CD4-positive, alpha-beta T cell treated with Interleukin-12 subunit alpha and Interleukin-12 subunit beta, for 1 hour (primary cell): ENCODE measurements at places on chromosomes 13 and 19.

GRCh38 chr13:74256969-74257368 is 122.8 kb upstream of the KLF12 start:
- no peak for DNase-seq

DNA sequence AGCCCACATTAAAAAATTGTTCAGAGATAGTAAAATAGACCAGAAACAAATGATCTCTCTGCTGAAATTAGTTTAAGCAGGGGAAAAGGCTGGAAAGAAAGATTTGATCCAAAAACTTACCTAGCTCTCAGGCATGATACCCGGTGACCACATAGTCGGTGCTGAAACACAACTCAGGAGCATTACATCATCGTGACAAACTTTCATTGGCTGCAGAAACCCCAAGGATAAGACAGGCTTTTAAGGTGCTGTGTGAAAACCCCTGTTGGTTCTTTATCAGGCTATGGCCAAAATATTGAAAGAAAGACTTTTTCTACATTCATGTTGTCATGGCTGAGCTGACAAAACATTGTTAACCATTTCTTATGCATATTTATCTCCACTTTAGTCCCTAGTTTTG is 171.7 kb upstream of the KLF12 start:
- DNase-seq, result no peak

DNA sequence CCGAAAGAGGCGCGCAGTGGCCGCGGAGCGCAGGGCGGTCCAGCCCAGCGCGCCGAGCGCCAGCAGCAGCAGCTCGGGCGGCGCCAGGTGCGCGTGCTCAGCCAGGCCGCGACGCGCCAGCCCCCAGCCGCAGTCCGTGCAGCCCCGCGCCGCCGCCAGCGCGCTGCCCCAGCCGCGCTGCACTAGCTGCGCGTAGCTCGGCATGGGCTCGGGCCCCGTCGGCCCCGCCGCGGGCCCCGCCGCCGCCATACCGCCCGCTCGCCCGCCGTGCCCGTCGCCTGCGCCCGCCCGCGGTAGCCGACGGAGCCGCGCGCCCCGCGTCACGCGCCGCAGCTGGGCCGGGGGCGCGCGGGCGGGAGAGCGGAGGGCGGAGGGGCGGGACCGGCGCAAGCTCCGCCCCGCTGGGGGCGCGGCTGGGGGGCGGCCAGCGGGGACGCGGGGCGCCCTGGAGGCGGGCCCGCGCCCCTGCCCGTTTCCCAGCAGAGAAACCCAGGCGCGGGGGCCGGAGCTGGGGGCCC is at the start of gene CERS1:
TSS of gene CERS1 (minus strand) at position 335 of the 518 bp plus-strand sequence. CDS start at position 249, 86 bp downstream.
- no peak for DNase-seq

DNA sequence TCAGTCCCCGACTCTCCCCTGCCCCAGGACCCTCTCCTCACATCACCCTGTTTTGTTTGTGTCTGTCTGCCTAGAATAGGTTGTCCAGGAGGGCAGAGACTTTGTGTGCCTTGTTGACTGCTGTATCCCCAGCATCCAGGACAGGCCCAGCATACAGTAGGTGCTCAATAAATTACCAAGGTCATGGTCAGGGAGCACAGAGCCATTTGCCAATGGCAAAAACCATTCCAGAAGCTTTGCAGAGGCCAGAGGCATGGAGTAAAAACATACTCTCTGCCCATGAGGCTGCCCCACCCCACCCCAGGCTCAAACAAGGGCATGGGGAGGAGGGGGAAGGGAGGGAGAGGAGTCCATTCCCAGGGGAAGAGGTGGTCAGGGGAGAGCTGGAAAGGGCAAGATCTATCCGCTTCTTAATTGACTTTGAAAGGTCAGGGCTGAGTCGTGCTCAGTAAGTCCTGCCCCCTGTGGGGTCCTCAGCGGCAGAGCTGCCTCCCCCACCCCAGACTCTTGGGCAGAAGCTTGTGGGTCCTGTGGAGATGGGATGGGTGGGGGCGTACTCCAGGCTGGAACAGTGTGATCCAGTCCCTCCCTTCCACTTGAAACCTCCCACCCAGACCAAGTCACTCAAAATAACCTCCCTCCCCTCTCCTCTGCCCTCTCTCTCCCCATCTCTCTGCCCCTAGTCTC is 4.4 kb downstream of the GPR4 start:
- no peak for DNase-seq

- no peak for DNase-seq
Observed at GRCh38 chr13:61664801-61665705, 249.4 kb upstream of the PCDH20 start.

GRCh38 chr13:74036373-74036772 is 97.8 kb downstream of the KLF12 start:
- DNase-seq, result no peak

GRCh38 chr19:8826371-8826770 is 5.7 kb downstream of the ZNF558 start:
- no peak for DNase-seq

GRCh38 chr13:99436686-99437416 is 64.4 kb upstream of the TM9SF2 start:
- peak; percentile 94 for DNase-seq

DNA sequence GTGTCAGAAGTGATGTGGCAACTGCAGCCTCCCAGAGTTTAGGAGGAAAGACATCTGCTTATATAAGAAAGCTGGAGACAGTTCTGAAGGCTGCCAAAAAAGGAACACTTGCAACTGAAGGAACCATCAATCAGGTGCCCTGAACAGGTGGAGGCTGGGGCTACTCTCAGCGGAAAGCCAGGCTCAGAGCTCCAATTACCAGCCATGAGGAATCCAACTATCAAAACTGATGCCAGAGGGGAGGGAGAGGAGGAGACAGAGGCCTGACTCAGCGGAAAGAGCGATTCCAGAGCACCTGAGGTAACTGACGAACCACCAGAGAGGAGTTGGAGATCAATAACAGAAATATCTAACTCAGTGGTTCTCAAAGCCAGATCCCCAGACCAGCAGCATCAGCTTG is 24.3 kb downstream of the LEUTX start:
- no peak for DNase-seq

DNA sequence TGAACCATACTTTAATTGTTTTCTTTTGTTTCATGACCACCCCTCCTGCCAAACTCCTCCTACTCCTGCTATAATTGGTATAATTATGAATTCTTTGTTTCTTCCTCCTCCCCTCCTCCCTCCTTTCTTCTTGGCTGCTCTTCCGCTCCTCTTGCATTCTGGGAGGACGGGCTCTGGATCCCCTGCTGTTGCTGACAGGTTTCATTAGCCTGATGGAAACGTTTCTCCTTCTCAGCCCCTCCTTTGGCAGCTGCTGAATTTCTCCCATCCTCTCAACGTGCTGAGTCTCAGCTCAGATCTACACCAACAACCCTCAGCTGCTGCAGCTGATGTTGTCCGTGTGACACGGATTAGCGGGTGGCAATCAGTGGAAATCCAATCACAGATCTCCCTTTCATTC is 97.1 kb upstream of the UBAC2 start:
- no peak for DNase-seq

- DNase-seq, result peak; percentile 12
Observed at GRCh38 chr13:91399189-91400062, 1.0 kb downstream of the GPC5 start.

GRCh38 chr13:109140479-109141349 is 511.3 kb downstream of the MYO16 start:
- no peak for DNase-seq

DNA sequence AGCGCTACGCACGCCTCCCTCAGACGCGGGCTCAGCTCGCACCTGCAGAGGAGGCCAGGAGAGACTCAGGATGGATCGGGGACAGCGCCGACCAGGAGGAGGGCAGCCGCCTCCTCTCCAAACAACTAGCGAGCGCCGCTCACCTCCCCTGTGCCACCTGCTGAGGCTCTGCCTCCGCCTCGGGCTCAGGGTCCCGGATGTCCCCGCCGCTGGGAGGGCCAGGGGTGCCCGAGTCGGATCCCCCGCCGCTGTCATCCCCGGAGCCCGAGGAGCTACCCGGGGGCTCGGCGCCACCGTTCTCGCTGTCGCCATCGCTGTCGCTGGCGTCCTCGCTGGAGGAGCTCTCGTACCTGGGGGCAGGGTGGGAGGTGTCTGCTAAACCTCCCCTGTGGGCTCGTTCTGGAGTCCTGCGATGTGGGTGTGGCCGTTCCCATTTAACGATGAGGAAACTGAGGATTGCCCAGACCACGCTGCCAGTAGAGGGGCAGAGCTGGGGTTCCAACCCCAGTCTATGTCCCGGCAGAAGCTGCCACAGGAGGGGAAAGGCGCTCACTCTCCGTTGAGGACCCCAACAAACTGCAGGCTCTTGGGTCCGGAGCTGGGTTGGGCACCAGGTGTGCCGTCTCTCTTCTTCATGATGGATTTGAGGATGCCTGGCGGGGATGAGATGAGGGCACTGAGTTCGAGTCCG is 9.2 kb downstream of the KANK3 start:
- DNase-seq, result no peak

GRCh38 chr13:36101157-36101556 is 30.0 kb downstream of the DCLK1 start:
- DNase-seq, result no peak

DNA sequence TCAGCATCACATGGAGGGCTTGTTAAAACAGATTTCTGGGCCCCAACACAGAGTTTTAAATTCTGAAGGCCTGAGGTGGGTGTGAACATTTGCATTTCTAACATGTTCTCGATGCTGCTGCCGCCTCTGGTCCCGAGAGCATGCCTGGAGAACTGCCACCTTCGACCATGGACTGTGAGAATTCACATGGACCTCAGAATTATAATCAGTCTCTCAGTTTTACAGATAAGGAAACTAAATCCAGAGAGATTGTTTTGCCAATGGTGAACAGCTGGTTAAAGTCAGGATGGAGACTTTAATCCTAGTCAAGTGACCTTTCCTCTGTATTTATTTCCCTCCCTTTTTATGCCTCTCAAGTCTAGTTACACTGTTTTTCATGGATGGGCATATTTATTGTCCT is 14.7 kb downstream of the ALOX5AP start:
- no peak for DNase-seq

- DNase-seq, result peak; percentile 14
Observed at GRCh38 chr13:113863524-113864272, at the start of gene GAS6. Gene GAS6 (minus strand): TSS chr13:113864076. CDS start chr13:113863920, 156 bp downstream.

GRCh38 chr13:40812102-40812501 is 22.7 kb downstream of the SLC25A15 start:
- no peak for DNase-seq

DNA sequence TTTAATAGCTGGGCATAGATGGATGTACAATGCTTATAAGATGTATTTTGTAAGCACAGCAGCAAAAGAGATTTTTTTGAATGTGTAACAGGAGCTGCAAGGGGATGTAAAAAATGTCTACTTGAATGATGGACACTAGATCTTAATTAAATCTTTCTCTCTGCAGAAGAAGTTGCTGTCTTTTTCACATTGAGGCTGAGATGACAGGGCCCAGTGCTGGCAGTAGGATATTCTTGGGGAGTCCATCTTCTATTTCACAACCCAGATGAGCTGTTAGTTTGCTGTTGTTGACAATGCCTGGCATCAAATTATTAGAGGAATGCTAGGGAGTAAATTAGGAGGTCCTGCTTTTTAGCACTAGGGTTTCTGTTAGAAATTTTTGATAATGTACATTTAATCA is 698.7 kb downstream of the SLITRK5 start:
- DNase-seq, result no peak

- DNase-seq, result no peak
Observed at GRCh38 chr19:6297202-6297601, 17.4 kb upstream of the MLLT1 start.

GRCh38 chr13:22229916-22230315 is 559.0 kb downstream of the FGF9 start:
- no peak for DNase-seq

GRCh38 chr13:109479534-109479933 is 306.8 kb downstream of the IRS2 start:
- DNase-seq, result no peak

GRCh38 chr13:37369616-37370015 is 229.0 kb downstream of the POSTN start:
- no peak for DNase-seq

DNA sequence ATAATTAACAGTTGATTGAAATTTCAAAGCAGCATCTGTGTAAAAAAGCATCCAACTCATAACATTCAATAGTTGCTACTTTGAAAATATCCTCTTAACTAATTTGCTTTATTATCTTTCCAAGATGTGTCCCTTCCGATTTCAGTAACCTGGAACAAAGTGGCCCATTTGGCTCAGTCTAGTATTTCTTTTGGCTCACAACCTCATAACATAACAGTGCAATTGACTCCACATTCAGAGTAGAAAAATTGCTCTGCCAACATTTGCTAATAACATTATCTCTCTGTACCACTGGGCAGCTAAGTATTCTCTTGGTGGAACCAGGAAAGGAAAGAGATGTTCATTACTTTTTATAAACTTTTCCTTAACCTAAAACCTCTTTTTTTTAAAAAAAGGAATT is 571.1 kb upstream of the ARGLU1 start:
- DNase-seq, result no peak

GRCh38 chr19:29439688-29440550 is 85.9 kb upstream of the VSTM2B start:
- DNase-seq, result no peak

DNA sequence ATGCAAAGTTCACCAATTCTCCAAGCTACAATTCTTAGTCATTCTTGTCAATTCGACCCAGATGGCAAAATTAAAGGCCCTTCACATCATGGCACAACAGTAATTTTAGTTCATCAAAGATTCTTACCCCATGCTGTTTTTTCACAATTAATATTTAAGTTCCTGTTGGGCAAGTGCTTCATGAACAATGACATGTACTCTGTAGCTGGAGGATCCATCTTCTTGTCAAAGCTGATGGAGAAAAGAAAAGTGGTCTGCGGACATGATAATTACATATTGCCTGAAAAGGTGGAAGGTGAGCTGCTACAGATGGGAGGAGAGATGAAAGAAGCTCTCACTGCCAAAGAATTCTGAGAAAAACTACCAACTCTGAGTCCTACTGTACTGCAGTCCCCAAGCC is 1370.3 kb upstream of the SLC10A2 start:
- DNase-seq, result no peak

DNA sequence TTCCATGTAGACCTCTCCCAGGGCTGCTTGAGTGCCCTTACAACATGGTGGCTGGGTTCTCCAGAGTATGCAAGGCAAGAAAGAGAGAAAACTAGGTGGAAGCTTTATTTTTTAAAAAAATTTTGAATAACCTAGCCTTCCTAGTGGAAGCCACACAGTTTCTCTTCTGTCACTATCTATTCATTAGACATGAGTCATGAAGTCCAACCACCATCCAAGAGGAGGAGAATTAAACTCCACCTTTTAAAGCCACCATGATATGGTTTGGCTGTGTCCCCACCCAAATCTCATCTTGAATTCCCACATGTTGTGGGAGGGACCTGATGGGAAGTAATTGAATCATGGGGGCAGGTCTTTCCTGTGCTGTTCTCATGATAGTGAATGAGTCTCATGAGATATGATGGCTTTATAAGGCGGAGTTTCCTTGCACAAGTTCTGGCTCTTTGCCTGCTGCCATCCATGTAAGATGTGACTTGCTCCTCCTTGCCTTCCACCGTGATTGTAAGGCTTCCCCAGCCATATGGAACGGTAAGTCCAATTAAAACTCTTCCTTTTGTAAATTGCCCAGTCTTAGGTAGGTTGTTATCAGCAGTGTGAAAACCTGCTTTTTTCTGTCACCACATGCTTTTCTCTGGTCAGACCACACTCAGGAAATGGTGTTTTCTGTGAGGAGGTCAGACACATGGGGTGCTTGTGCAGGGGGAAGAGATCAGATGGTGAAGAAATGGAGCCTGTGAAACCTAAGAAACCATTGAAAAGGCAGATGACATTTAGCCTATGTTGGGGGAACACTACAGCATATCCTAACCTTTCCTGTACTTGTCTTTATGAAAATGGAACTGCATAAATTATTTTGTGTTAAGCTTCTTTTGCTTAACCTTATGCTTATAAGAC is 57.7 kb downstream of the ANKRD10 start:
- DNase-seq, result peak; percentile 9

GRCh38 chr19:7386308-7386707 is 37.6 kb downstream of the ARHGEF18 start:
- no peak for DNase-seq
